ENCODE measurements at places on chromosomes 5 and 9.

- no peak for DNase-seq
Observed at GRCh38 chr9:128143525-128144238, 5.6 kb upstream of the LCN2 start.

- DNase-seq, result no peak
Observed at GRCh38 chr5:127804886-127805426, 101.8 kb downstream of the CCDC192 start.

DNA sequence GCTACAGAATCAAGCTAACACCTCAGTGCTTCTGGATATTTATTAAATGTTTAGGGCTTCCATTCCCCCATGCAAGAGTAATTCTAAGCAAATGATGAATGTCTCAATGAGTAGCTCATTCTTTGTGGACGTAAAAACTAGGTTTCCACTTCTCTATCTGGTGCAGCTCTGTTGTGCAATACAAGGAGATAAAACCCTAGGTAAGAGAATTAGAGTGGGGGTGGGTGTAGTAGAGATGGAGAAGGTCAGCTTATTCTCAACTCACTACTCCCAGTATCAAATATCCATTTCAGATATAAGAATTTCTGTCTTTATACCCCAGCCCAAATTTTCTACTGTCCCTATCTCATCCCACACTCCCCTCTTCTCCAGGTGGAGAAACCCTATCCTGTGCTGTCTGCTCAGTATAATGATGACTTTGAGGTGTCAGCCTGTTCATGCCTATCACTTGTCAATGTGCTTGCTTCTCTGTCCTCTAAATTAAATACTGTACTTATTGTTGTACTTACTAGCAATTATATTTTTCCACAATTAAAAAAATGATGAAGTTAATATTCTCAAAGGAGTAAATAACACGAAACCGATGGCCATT, 4.3 kb upstream of the FYB1 start:
- DNase-seq, result no peak

GRCh38 chr9:99050924-99051323, 54.0 kb upstream of the TGFBR1 start:
- DNase-seq, result no peak

DNA sequence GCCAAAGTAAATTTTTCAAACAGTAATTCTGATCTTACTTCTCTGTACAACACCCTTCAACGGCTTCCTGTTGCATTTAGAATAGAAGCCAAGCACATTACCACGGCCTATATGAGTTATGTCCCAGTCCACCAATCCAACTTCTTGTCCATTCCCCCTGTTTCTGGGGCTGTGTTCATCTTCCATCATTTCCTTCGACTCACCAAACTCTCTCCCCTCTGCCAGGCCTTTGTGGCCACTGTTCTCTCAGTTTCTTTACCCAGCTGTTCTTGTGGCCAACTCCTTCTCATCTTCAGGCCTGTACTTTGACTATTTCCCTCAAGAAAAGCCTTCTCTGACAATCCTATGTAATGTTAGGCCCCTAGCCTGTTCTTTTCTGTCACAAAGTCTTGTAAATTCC, 259.4 kb upstream of the EFNA5 start:
- DNase-seq, result no peak

- no peak for DNase-seq
Observed at GRCh38 chr5:109350537-109351270, 59.1 kb downstream of the PJA2 start.

DNA sequence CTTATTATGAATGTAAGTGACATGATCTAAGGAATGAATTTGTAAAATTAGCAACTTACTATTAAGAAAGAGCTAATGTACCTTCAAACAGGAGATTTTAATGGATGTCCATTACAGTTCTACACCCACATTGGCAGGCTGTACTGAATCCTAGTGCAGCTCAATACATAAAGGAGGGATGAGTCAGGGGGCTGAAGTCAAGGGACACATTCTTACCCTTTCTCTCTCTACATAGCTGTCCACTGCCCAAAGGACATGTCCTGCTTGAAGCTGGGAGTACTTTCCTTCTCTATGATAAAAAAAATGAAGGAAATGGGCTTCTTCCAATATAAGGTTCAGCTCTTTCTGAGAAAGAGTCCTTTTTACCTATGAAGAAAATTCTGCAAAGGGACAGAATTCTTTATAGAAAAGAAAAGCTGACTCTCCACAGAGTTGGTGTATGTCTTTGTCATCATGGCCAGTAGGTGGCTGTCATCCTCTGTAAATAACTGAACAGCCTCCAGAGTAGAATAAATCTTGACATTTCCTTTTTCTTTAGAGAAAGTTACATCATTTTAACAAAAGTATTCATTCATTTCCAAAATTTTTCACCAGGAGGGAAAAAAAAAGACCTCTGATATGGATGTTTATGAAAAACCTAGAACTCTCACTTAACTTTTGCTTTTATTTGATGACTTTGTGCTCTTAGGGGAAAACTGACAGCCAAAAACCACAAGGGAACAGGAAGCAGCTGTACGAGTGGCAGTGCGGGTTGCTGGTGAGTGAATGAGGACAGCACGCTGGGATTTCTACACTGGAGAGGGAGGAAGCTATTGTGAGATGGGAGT, 13.1 kb upstream of the IFNA14 start:
- DNase-seq, result peak; percentile 2

DNA sequence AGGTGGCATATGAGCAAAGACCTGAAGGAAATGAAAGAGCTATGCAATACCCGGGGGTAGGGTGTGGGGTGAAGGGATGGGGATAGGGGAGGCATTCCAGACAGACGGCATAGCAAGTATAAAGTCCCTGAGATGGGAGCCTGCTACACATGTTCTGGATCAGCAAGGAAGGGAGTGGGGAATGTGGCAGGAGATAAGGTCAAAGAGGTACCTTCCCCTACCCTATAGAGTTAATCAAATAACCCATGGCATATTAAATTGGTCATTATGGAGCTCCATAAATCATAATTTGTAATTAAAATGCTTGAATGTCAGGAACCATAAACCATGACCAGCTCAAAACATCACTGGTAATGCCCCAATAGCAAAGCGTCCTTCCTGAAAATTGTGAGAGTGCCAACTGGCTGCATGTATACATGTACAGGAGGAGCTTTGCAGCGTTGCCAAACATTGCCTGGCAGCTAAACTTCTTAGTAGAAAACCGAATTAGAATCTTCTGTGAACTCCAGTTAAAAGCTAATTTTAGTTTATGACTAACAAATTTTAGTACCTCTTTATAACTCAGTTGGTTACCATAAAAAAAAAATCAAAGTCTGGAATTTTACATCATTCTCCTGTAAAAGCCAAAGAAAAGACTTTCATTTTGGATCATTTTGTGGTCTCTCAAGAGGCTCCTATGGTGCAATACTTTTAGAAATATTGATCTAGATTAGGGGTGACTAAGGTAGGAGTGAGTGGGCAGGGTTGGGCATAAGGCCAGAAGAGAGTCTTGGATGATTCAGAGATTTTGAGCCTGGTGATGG, 4.7 kb downstream of the DNAI1 start:
- peak; percentile 19 for DNase-seq

DNA sequence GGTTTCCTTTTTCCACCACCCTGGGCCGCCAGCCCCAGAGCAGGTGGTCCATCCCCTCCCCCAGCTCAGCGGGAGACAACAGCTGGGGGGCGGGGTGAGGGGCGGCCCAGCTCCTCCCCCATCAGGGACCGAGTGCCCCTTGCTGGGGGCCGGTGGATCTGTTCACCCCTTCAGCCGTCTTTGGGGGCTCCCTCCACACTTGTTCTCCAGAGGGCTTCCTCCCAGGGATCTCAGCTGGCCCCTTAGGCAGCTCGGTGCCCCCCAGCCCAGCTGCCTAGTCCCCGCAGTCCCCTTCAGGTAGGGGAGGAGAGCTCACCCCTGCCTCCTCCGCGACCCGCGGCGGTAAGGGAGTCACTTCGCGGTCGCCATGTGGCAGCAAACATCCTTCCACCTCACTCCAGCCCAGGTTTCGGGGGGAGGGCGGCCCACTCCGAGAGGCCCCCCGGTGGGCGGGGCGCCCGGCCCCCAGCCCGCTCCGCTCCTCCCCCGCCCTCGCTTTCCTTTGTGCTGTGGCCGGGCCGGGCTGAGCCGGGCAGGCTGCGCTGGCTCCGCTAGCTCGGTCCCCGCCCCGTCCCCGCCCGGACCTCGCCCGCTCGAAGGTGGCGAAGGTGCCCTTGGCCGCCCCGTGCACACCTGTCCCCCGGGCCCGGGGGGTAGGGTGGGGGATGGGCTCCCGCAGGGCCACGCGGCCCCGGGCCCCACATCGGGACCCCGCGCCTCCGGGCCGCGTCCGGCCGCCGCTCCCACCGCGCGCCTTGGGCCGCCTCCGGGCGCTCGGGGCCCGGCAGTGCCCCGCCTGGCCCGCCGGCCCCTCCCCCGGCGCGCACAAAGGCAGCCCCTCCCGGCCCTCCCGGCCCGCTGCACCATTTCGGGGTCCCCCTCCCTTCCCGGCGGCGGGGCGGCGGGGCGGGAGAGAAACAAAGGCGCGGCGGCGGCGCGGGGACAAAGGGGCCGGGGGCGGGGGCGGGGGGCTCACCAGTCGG, 683 bp downstream of the DBN1 start:
- DNase-seq, result no peak

DNA sequence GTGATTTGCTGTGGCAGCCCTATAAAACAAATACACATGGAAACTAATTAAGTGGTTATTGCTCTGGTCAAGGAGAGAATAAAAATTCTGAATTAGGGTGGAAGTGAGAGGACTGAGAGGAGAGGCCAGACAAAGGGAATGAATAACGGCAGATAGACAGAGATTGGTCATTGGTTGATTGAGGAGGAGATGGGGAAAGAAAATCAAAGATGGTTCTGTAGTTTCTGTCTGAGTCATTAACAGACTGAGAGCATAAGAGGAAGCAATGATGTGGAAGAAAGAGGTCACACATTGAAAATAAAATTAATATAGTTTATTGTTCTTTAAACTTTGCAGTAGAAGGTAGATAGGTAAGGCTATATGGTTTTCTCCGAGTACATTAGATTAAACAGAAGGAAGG, 469.8 kb downstream of the ACTL7B start:
- no peak for DNase-seq

DNA sequence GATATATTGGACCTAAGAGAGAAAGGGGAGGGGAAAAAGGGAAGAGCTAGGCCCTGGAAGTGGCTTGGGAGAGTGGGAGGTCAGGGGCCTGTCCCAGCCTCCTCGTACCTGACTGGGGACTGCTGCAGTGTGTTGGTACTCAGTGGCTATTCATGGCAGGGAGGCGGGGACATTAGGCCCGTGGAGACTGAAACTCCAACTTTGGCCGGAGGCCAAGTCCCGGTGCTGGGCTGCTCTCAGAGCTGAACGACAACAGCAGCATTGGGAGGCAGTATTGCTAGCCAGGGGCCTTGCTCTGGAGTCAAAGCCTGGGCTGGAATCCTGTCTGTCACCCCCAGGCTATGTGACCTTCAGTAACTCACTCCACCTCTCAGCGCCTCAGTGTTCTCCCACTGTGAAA, 37.8 kb downstream of the NEURL1B start:
- DNase-seq, result no peak

GRCh38 chr9:93536874-93537273, 39.5 kb upstream of the PHF2 start:
- DNase-seq, result no peak

DNA sequence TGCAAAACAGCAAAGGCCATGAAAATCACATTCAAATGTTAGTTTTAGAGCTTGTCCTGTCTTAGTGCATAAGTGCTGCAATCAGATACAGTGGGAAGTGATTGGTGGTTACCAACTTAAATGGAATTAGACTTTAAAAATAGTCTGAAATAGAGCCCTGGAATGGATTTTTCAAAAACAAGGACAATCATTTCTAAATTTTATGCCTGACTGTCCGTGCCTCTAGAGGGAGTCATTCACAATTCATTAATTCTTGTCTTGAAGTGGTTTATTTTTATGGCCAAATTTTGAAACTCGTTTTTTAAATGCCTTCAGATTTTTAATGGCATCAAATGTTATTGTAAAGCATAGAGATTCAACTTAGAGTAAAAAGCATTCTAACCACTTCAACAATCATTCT, 561.8 kb upstream of the DAB2 start:
- no peak for DNase-seq

DNA sequence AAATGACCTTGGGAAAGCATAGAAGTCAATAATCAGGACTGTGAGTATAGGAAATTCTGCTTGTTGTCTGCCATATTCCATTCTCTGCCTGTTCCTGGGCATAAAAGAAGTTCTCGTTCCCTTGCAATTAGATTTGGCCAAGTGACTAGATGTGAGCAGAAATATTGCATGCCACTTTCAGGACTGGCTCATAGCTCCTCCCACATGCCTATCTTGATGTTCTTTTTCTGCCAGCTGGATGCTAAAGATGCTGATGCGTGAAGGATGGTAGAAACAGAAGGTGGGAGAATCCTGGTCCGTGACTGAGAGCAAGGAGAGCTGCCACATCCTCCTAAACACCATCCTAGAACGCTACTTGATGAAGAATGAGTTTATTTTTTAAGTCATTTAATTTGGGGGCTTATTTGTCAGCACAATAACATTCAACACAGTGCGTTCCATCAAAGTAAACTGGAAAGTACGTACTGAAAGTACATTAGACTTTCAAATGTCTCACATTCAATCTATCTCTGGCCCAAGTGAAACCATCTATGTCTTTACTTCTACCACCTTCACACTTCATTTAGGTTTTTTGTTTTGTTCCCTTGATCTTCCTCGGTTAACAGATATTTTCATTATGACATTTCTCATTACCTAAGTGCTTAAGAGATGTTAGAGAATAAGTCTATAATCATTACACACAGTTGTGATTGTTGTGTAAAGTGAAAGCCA, 648.5 kb downstream of the RAB3C start:
- DNase-seq, result no peak
